ENCODE measurements at places on chromosomes 5 and 9.

- peak; percentile 8 for DNase-seq
These were observed 69.3 kb downstream of the OLFM1 start for GRCh38 chr9:135156525-135157510.

DNA sequence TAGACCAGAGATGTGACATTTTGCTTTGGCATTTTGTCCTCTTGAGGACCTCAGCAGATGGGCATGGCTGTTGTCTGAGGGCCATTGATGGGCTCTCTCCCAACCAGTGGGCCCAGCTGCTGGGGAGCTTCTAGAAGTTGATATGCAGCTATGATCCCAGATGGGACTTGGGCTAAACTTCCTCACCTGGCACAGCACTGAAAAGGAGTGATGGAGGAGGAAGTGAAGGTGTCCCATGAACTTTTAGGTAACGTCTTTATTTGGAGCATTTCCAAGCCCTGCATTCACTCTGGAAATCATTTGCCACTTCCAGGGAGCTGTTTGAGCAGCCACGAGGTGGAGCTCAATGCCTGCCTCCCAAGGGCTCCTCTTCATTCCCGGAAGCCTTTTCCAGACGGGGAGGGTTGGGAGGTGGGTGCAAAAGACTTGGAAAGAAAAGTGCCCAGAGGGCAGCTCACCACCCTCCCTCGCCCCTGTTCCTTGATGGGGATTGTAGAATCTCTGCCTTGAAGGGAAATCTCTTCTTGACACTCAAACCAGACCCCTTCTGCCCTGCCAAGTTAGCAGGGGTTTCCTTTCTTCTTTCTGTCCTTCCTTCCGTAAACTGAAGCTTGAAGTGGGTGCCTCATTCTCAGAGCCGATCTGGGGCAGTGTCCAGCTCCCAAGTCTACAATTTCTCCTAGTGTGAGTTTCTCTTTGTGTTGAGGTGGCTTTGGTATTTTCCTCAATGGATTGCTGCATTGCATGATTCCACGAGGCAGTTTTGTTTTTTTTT lies 18.1 kb upstream of the NEUROG1 start:
- no peak for DNase-seq

DNA sequence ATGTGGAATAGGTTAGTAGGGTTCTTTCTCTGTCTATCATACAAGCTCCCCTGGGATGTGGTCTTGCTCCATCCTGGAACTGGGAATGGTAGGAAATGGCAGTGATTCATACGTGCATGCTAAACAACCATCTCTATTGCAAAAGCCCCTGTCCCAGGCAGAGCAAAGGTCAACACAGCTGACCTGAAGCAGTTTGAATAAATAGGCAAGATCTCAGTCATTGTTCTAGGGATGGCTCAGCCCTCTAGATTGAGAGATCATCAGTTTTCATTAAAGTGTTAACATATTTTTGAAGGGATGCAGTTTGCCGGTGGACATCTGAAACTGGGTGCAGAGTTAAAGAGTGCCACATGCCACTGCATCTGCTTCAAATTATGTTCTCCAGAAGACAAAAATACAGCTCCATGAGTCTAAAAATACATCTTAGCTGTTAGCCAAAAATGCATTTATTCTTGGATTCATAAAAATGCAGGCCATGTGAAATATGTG lies 224.1 kb downstream of the ESM1 start:
- peak; percentile 29 for DNase-seq

DNA sequence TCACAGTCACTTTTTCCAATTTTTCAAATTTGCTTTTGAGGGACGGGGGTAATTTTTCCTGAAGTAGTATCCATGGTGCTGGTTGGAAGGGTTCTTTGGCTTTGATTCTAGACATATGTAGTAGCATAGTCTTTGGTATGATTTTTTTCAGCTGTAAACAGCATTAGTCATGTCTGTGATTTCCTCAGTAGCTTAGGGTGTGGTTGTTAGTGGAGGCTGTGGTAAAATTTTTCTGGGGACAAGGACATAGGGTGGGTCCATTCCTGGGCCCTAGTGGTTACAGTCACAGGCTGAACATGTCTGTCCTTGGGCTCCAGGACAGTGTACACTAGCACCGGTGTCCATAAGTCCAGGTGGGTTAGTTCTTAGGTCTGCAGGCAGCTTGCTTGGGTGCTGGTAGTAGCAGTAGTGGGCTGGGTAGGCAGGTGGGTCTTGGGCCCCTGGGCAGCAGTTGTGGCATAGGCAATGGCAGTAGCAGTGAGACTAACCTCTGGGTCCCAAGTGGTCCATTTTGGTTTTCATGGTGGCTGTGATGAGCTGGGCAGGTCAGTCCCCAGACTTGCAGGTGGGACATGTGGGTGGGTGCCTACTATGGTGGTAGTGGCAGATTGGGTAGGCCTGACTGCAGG lies 100.0 kb upstream of the CXCL14 start:
- DNase-seq = no peak

GRCh38 chr9:115397591-115398312 lies 279.8 kb upstream of the TNC start:
- no peak for DNase-seq
